ENCODE measurements at places on chromosomes 7 and 10.

- DNase-seq: no peak
Measured at GRCh38 chr10:59096631-59097030, 79.8 kb upstream of the PHYHIPL start.

DNA sequence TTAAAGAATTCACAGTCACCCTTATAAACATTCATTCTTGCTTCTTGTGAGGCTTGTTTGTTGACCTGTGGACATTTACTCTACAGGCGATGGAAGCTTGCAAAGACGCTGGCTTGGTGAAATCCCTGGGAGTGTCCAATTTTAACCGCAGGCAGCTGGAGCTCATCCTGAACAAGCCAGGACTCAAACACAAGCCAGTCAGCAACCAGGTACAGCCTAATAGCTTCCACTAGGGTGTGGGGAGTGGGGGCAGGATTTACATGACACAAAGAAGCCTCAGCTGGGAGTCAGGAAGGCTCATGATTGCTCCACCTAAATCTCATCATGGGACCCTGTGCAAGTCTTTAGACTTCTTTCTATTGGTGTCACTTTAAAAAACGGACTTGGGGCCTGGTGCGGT is 29.0 kb downstream of the AKR1D1 start:
- no peak for DNase-seq

DNA sequence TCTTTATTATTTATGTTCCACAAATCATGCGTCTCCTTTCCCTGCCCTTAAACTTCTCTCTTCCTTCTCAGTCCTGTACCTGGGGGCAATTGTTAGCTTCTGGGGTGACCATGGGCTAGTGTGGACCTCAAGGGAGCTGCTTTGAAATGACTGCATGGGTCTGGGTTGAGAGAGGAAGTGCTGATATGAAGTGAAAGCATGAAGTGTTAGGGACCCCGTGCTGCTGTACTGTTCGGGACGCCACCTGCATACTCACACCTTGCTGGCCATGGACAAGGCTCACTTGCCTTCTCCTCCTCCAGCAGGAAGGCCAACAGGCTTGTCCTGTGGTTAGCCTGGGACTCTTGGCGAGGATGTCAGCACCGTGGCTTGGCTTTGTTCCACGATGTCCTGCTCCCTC is 56.7 kb downstream of the MTPN start:
- no peak for DNase-seq

DNA sequence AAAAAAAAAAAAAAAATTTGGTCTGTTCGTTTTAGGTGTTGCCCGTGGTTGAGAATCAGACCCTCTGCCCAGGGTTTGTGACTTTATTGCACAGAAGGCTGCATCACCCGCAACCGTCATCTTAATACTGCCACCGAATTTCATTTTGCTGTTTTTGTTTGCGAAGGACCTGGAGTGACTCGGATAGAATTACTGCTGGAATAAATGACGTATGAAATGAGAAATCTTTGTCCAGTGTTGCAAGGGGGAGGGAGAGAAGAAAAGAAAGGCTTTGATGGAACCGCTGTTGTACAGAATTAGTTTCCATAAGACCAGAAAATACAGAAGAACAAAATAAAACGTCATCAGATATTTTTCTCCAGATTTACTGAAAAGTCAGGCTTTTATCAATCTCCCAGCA is 103.3 kb downstream of the GALNT17 start:
- no peak for DNase-seq

DNA sequence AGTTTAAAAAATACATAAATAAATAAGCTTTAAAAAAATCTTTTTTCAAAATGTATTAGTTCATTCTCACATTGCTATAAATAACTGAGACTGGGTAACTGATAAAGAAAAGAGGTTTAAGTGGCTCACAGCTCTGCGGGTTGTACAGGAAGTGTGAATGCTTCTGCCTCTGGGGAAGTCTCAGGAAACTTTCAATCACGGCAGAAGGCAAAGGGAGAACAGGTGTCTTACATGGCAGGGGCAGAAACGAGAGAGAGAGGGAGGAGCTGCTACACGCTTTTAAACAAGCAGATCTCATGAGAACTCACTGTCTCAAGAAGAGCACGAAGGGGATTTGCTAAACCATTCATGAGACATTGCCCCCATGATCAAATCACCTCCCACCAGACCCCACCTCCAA is 114.6 kb downstream of the DNAJC1 start:
- no peak for DNase-seq

DNA sequence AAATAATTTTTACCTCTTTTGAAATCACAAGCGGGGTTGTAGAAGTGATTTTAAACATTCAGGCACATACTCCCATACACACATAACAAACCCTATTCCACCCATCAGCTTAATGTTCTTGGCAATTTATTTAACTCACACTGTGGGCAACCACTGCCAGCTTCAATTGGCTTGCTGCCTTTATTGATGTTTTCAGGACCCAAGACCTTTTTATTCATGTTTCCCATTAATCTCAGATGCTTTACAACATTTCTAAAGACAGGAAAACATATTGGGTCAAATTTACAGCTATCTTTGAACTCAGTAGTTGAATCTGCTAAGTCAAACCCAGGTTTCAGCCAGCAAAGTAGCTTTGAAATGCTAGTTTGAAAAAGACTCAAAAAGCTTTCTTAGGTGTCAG is 72.9 kb upstream of the TEX47 start:
- no peak for DNase-seq

GRCh38 chr7:64882341-64883112 is 20.5 kb upstream of the ZNF273 start:
- DNase-seq: no peak

- no peak for DNase-seq
Measured at GRCh38 chr7:21914671-21915070, 31.0 kb downstream of the CDCA7L start.

DNA sequence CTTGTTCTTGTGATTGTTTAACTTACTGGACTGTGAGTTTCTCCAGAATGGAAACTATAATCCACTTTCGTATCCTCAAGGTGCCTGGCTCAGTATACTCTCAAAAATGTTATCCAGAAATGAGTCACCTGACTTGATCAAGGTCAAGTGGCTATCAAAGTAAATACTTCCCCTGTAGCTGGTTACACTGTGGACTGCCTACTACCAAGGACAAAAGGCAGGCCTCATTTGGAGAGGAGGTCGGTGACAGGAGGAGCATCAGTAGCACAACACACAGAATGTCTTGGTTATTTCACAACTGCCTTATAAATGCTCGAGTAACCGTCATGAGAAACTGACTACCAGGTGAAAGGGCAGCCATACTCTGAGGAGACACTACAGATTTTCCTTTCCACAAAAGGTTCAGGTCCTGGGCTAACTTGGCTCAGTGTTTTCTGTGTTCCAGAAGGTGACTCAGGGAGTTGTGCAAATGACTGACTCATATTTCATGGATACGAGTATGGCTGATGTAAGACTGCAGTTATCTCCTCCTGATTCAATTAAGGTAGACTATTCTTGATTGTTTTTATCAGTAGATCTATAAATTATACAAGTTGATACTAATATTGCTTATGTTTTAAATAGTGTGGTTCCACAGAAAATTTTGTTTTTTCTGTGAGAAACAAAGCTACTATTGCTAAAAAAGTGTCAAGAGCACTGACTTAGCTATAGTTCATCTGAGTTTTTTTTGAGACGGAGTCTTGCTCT is 4.2 kb upstream of the CCNY start:
- no peak for DNase-seq

DNA sequence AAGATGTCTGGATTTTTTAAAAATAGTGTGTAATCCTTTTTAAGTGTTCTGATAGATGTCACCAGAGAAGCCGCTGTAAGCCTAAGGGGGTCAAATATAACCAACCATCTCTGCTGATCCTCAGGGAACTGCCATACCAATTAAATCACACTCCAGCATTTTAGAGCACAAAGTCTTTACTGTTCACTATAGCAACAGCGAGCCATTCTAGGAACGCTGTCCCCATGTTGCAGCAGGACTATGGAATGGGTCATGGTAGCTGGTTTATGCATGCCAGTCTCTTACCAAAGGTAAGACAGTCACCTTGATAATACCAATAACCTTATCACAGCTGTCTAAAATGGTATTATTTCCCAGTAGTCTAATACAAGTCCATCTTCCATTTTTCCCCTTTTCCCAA is 33.5 kb downstream of the TRIM24 start:
- DNase-seq: no peak

All from T-helper 2 cell (primary cell).